ENCODE measurements at places on chromosomes 3 and 15.

DNA sequence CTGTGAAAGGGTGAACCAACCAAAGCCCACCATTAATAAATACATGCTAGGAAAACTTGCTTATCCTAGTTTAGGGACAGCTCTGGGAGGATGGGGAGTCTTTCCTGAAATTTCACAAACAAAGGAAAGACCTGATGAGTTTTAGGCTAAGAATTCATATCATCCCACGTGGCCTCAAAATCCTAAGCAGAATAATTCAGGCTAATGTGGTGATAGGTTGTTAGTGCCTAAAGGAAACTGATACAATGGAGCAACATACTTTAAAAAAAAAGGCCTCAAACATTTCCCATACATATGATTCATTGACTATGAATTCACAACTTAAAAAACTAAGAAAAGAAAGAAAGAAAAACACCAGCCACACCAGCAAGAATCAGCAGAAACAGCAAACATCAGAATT, 126.9 kb upstream of the CNTN4 start:
- peak; percentile 91 for DNase-seq

- DNase-seq: no peak
Measured at GRCh38 chr15:64429448-64429847, 30.9 kb upstream of the ZNF609 start.

- no peak for DNase-seq
Measured at GRCh38 chr15:88848203-88848602, 45.0 kb downstream of the ACAN start.

GRCh38 chr15:48325400-48325799, 5.8 kb upstream of the DUT start:
- no peak for DNase-seq

DNA sequence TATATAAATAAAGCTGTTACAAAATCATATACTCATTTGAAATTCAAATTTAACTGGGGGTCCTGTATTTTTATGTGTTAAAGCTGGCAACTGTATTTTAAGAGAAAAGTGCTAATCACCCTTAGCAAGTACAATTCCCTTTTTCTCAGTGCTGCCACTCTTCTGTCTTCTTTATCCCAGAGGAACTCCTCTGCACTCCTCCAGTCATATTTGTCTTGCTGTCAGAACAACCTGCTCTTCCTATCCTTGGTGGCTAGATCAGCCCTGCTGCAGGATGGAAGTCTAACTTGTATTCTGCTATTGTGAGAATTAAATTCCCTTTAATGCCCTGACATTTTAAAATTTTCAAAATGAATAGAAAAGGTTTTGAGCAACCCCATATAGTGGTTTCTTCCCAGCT, 123.9 kb upstream of the TNIK start:
- no peak for DNase-seq

DNA sequence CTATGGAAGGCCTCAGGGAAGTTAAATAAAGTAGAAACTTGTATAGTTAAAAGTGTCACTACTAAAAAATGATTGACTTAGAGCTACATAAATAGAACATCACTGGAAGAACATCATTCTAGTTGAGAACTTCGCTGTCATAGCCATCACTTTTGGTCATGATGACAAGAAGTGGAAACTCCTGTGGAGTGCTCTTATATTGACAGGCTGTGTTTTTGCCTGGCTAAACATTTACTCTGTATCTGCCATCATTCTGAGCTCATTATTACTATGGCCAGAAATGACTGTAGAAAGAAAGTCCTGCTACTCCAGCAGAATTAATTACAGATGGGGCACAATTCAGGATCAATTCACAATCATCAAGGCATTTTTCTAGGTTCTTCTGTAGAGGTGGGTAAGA, 165.1 kb upstream of the GOLIM4 start:
- no peak for DNase-seq

DNA sequence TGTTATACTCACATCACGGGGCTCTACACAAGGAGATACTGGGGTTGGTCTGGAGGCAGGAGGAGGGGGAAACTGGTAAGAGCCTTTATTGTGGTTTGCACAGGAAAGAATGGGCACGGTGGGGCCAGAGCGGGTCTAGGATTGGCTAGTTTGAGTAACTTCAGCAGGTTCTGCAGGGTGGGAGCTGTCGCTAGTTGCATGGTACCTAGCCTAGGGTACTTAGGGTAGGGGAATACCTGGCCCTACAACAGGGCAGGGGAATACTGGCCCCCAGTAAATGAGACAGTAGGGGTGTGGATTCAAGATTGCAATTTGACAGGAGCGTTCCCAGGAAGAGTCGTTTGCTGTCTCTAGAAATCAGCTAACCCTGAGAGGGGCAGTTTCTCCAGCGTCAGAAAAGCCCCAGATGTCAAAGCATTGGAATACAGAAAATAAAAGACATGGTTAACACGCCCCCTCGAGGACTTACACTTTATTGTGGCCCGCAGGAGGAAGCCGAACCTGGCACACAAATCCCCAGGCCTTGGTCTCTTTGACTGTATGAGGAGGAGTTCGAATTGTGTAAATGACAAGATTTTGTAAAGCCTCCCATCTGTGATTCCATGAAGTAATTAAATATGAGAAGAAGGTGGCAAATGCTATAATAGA, 32.0 kb downstream of the ST8SIA2 start:
- DNase-seq: no peak

DNA sequence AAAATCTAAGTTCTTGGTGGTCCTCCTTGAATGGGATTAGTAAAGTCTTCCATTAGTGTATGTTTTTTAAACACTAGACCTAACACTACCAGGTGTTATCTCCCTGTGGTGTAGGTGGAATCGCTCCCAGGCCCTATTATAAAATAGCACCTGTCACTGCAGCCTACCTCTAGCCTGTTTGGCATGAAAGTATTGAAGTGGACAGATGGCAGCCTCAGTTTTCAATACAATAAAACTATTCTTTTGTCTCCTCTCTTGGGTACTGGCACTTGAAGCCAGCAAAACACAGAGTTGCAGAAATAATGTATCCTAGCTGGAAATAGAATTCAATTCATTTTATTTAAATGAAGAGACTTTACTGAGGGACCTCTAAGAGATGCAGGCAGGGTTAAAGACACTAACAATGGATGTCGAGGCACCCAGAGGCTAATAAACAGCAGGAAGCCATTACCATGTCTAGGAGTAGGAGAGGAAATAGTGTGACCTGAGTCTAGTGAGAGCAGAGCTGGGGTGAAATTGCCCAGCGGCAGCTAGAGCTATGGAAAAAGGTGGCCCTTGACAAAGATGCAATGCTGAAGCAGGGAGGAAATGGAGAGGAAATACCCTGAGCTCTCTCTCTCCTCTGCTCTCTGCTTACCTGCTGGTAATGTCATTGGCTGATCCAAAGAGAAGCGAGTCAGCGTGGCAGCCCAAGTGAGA, 49.1 kb upstream of the TMEM158 start:
- DNase-seq: no peak

DNA sequence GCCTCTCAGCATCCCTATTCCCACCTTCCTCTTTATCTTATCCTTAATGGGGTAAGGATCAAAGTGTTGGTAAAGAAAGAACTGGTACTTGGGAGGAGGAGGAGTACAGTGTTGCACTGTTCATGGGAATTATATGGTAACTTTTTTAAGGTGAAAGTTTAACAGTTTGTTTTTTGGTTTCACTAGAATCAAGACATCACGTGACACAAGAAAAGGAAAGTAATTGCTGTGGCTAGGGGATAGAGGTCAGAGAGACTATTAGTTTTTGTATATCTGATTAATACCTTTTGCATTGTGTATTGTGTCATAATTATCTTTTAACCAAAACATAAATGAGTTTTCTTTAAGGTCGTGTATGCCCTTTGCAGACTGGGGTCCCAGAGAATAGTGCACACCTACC, 23.5 kb upstream of the SLC24A5 start:
- no peak for DNase-seq

- DNase-seq: no peak
Measured at GRCh38 chr3:107978131-107979055, 112.4 kb downstream of the CD47 start.

DNA sequence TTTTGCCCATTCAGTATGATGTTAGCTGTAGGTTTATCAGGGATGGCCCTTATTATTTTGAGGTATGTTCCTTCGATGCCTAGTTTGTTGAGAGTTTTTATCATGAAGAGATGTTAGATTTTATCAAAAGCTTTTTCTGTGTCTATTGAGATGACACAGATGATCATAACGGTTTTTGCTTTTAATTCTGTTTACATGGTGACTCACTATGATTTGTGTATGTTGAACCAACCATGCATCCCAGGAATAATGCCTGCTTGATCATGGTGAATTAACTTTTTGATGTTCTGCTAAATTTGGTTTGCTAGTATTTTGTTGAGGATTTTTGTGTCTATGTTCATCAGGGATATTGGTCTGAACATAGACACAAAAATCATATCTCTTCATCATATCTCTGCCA, 8.3 kb downstream of the GPR156 start:
- no peak for DNase-seq

- DNase-seq: no peak
Measured at GRCh38 chr3:195754141-195754540, 33.4 kb downstream of the MUC20 start.

DNA sequence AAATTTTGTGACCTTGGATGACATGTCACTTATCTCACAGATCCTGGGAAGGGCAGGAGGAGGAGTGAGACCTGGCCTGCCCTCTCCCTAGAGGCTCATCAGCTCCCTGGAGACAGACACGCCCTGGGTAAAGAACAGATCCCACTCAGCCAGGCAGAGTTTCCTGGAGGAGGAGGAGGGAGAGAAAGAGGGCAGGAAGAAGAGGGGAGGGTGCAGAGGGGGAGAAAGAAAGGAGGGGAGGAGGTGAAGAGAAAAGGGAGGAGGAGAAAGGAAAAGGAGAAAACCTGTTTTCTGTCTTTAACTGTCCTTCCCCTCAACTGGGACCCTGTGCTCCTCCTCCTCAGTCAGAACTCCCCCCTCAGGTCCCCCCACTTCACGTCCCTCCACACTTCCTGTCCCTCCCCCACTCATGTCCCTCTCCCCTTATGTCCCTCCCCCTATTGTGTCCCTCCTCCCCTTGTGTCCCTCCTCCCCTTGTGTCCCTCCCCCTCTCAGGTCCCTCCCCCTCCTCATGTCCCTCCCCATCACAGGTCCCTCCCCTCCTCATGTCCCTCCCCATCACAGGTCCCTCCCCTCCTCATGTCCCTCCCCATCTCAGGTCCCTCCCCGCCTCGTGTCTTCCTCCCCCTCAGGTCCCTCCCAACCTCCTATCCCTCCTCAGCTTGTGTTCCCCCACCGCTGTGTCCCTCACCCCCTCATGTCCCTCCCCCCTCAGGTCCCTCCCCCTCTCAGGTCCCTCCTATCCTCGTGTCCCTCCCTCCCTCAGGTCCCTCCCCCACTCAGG, 52.3 kb upstream of the CGNL1 start:
- no peak for DNase-seq

- no peak for DNase-seq
Measured at GRCh38 chr15:70748281-70748747, 15.0 kb downstream of the UACA start.

GRCh38 chr15:85854345-85855097, 59.8 kb upstream of the KLHL25 start:
- no peak for DNase-seq

- no peak for DNase-seq
Measured at GRCh38 chr15:80484333-80484864, 80.2 kb downstream of the ARNT2 start.

DNA sequence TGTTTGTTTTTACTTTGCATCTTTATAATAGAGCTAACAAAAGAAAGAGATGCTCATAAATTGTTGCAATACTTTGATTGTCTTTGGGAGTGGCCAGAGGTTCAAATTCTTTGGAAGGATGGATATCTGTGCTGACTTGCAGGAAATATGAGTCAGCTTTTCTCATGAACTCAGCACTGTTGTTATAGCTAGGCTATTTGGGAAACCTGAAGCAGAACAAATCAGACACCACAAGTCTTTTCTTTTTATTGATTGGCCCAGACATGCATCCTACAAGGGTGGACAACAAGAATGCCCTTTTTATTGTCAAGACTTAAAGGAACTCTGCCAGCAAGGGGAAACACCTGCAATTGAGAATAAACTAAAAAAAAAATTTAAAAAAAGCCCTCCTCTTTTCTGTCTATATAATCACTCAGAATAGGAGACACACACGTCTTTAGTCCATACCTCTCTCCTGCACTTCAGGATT, 4.6 kb upstream of the DENND4A start:
- DNase-seq: peak; percentile 79

Measured in glomerular endothelial cell (primary cell).